ENCODE measurements at places on chromosomes 4 and X. TPM values are rescaled to one million over a fixed set of nuclear protein-coding genes. Genes with fewer than 3 reads are reported as not detected.

DNA sequence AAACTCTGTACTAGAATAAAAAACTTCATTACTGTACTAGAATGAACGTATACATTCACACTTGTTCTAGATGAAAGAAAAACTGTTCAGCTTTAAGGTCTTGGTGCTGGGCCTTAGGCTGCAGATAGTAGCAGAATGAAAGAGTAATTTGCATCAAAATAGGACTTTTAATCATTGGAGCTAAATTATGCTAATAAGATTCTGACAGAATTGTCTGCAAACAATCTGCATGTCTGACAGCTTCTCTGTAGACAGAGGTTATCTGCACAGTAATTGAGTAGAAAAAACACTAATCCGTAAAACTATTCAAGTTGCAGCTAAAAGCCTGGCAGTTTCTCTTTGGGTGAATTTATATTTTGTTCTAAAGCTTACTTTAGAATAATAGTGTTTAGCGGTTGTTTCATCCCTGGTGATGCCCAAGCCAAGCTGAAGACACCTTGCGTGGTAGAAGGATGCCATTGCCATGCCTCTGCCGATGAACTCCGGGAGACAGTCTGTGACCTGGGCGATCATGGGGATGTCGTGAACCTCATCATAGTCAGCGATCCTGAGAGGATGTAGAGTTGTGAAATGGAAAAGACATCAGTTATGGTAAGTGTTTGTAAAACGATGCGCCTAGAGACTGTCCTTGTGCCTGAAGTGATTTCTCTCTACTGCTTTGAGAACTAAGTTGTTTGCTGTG is 25.3 kb downstream of the LRP2BP start:
- no peak for ATAC-seq

- ATAC-seq = peak; percentile 9
Observed at GRCh38 chr4:147964266-147964880, 232.5 kb downstream of the ARHGAP10 start.

- peak; percentile 88 for ATAC-seq
Observed at GRCh38 chr4:140296335-140297220, 76.9 kb upstream of the SCOC start.

DNA sequence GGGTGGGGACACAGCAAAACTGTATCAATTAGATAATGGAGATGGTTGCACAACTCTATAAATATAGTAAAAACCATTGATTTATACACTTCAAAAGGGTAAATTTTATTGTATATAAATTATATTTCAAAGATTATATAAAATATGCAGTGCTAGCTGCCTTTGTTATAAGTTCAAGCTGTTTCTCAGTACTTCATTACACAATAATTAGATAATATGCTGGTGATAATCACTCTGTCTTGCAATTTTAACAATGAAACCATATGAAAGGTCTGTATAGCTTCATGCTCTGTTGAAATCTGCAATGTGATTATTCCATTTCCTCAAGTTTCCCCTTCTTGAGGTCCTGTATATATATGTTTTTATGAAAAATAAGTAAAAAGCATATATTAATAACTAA is 73.4 kb upstream of the PLS3 start:
- no peak for ATAC-seq

Gene PLP1
- 0.70 TPM for total RNA-seq

Gene NEUROG2
- 13.6 TPM for total RNA-seq

GRCh38 chr4:143186649-143187048 is 1.9 kb downstream of the USP38 start:
- no peak for ATAC-seq

Gene POU3F4
- total RNA-seq = not detected

GRCh38 chr4:127212701-127213100 is 420.1 kb upstream of the INTU start:
- no peak for ATAC-seq

DNA sequence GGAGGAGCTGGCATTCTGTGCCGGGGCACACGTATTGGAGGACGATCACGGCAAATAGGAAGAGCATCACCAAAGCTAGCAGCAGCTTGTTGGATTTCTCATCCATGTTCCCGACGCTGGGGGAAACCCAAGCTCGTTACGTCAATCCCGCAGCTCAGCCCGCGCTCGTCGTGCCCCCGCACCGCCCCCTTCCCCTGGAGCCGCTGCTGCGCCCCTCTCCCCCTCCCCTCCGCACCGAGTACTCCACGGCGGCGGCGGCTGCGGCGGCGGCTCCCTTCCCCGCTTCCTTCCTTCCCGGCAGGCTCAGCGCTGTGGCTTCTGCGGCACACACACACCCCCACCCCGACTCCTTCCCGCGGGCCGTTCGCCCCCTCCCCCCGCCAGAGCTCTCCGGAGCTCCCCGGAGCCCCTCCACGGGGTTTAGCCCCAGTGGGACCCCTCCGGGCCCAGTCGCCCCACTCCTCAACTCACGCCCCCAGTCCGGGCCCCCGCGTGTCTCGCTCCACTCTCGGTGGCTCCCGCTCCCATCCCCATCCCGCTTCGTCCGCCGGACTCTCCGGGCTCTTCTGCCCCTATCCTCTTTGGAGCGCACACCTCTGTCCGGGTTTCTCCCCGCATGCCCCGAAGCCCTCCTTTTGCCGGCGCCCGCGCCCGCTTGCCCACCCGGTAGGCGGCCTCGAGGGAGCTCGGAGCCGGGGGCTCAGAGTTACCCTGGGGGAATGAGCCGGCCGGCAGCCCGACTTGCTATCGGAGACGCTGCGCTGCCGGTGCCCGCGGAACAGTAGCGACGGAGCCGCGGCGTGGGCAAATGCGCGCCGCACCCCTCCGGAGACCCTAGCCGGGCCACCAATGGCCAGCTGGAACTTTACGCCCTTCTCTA is 978 bp downstream of the HS6ST2 start:
- peak; percentile 72 for ATAC-seq

Gene ANK2
- 117 TPM for total RNA-seq

- ATAC-seq = no peak
Observed at GRCh38 chr4:23388699-23389395, 501.0 kb downstream of the PPARGC1A start.

- ATAC-seq = no peak
Observed at GRCh38 chr4:183591301-183591700, 67.7 kb downstream of the RWDD4 start.

Data from motor neuron (in vitro differentiated cells).